Omental fat pad (tissue), 4 donors: ENCODE measurements at places on chromosomes 3 and 15.

DNA sequence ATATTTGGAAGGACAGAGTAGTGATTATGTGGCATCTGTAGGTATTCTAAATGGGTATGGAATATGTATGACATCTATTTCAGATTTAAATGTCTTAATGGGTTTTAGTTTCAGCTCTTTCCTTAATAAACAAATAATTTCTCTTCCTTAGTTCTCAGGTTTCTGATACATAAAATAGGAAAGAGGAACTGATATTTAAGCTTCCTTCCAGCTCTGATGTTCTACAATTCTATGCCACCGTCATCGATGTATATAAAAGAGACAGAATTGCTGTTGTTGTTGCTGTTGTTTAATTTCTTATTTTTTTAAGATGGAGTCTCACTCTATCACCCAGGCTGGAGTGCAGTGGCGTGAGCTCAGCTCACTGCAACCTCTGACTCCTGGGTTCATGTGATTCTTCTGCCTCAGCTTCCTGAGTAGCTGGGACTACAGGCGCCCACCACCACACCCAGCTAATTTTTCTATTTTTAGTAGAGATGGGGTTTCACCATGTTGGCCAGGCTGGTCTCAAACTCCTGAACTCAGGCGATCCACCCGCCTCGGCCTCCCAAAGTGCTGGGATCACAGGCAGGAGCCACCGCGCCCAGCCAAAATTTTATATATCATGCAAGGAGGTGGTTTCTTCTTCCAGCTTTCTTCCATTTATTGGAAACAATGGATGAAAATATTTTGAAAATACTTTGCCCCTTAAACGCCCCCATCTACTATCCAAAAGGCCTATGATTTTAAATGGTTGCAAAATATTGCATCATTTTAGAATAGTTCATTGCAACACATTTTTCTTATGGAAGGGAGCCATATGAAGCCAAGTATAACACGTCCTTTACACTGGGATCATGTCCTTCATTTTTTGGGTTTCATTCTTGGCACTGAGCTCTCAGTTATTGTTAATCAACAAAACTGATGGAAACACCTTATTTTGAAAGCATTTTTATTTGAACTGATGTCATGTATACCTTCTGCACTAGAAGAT, 13.9 kb upstream of the C15orf61 start:
- no peak for DNase-seq

DNA sequence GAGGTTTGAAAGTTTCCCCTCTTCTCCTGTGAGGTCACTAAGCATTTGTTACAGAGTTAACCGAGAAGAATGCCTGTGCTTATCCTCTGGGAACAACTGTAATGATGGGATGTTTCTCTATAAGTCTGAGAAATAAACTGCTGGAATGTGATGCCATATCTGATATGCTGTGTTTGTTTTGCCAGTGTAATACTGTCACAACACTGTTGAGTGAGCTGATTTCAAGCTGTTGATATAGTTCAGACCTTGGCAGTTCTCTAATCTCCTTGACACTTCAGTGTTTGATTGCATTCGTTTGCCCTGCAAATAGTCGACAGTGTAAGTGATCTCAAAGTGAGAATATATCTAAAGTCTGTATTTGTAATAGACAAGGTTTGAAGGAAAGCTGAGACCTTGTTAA, 73.3 kb downstream of the PTPRG start:
- no peak for DNase-seq

- no peak for DNase-seq
These were observed 19.6 kb downstream of the CD86 start for GRCh38 chr3:122074621-122075265.

GRCh38 chr3:6321999-6322398, 538.9 kb upstream of the GRM7 start:
- DNase-seq: no peak

GRCh38 chr3:66744521-66744920, 243.7 kb upstream of the LRIG1 start:
- DNase-seq: no peak

DNA sequence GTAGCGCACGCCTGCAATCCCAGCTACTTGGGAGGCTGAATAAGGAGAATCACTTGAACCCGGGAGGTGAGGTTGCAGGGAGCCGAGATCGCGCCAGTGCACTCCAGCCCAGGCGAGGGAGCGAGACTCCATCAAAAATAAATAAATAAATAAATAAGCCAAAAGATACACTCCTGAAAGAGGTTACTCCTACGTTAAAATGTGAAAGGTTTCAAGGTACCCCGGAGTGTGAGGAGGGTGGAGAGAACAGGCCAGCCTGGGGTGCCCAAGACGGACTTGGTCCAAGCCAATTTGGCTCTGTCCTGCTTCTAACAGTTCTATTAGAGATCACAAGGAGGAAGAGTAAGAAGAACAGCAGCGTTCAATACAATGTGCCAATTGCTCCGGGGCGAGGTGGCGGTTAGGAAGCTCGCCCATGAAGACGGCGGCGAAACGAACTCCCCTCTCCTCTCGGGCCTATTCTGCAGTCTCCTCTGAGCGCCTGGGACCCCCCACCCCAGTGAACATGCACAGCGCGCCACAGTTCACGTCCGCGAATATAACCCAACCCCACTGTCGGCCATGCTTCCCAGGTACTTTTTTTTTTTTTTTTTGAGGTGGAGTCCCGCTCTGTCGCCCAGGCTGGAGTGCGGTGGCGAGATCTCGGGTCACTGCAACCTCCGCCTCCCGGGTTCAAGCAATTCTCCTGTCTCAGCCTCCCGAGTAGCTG, 942 bp downstream of the ELP6 start:
- no peak for DNase-seq

DNA sequence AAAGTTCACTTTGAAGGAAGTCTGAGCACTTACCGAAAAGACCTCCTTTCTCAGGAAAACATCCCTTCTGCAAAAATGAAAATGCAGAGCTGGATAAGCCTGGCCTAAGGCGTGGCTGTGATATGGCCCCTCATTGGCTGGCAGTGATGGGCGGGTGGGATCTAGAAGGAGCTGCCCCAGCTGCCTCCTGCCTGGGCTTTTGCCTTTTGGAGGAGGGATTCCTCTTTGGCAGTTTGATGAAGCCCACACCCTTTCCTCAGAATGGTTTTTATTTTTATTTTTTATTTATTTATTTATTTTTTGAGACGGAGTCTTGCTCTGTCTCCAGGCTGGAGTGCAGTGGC, 4.0 kb upstream of the DZIP1L start:
- DNase-seq: no peak

DNA sequence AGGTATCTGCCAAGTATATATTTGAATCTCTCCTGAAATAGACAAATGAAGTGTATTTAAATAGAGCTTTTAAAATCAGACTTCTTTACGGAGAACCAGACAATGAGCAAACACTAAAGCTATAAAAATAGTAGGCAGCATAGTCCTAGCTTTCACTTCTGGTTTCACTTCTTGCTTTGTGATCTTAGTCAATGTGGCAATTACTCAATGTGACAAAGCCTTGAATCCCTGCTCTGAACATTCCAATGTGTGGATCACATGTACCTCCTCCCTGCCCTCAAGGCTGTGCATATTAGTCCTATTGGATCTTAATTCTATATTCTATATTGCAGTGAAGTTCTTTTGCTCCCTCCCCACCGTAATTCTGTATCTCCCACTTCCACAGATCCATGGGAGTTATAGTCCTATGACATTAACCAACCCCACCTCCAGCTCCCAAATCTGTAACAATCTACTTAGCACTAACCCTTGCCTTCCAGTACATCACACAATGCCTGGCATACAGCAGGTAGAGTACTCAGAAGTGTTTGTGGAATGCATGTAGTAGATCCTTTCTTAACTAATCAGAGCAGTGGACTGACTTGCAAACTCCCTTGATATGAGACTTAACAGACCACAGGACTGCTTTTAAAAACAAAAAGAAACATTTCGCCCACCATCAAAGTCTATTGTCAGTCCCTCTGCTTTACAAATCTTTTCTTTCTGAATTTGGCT, 24.3 kb upstream of the CP start:
- no peak for DNase-seq

- no peak for DNase-seq
These were observed 3.8 kb upstream of the SLCO3A1 start for GRCh38 chr15:91849749-91850161.

DNA sequence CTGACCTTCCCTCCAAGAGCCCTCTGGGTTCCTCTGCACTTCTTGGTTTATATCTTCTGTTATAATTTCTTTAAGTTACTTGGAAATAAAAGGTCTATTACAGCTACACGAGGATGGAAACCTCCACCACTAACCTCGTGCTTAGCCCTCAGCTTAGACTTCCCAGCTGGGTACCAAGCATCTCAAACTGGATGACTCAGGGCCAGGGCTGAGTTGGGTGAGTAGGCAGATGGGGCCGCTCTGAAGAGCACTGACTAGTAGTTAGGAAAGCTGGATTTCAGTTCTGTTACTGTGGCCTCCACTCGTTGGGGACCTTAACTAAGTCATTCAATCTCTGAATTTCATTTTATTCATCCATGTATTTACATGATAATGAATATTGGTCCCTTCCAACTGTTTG, 1036.6 kb downstream of the IGSF11 start:
- DNase-seq: no peak

DNA sequence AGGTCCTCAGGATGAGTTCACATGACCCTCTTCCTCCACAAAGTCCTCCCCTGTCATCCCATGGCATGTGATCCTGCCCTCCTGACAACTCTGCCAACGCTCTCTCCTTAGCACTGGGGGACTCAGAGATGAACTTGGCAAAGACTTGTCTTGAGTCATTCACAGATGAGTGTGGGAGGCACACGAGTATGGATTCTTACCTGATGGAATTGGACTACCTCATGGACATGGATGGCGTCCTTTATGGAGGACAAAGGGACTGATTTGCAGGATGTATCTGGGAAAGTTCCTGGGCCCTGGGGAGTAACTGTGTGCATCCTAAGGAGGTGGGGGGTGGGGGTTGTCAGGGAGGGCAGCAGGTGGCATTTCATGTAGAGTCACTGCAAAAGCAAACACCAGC, 38.2 kb upstream of the TOPBP1 start:
- DNase-seq: no peak

- DNase-seq: no peak
These were observed 17.1 kb downstream of the BHLHE40 start for GRCh38 chr3:4996223-4996765.

DNA sequence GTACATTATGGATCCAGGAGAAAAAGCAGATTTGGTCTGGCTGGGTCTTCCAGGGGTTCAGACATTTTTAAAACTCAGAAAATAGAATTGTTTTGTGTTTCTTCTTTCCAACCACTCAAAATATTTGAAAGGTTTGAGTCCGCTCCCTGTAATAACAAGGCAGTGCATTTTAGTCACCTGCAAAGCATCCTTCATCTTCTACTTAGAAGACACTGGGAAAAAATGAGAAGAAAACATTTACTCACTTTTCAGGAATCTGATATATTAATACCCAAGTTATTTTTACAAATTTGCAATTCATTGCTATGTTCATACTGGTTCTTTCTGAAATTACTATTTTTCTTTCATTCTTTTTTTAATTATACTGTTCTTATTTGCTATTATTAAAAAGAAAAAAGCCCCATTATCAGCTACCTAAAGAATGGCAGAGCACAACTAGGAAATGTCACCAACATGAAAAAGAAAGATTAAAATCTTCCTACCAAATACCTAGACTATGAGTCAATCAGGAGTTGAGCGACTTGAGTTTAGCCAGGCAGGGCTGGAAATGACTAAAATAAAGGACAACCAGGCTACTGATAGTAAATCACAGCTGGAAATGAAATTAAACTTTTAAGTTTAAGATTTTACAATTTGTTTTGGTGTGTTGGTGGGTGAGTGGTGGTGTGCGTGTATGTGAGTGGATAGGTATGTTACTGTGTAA, 280.3 kb upstream of the THBS1 start:
- no peak for DNase-seq

DNA sequence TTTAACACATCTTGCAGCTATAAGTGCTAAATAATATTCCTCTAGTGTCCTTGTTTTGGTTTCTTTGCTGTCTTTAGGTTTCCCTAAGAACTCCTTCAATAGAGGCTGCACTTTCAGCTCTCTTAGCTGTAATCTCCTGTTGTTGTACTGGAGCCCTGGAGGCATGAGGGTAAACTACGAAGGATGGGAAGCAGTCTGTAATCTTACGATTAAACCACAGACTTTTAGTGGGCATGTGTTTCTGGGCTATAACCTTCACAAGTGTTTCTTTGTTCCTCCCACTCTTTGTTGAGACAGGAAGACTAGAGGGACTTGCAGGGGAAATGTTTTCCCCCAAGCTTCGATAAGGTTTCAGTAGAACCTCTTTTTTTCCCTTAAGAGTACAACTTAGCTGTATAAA, 1058.1 kb downstream of the NSUN3 start:
- no peak for DNase-seq

- no peak for DNase-seq
These were observed 177.1 kb upstream of the CHRNA7 start for GRCh38 chr15:31852933-31853799.

- DNase-seq: no peak
These were observed 2.5 kb upstream of the FANCD2 start for GRCh38 chr3:10023587-10024310.

DNA sequence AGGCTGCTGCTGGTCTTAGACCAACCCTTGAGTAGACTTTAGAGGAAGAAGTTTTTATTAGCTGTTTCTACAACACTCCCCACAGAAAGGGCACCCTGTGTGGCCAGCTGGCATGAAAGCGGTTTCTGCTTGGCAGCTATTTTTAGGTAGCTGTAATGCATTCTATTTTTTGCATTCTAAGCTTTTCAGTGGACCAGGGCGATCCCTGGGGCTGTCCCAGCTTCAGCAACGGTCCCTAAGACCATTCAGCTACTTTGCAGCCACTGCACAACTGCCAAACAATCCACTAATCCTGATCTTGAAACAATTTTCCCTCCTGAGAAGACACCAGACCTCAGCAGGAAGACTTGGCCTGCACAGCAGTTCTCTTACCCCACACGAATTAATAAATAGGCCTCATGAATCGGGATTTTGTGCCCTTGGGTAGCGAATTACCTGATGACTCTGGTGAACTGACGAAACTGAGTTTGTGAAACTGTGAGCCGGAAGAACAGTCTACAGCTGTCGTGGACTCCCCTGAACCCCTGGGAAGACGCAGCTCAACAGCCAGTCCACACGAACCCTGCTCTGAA, 14.6 kb upstream of the TFRC start:
- DNase-seq: no peak

GRCh38 chr3:185796431-185797107, 28.3 kb downstream of the IGF2BP2 start:
- DNase-seq: no peak

- DNase-seq: no peak
These were observed 11.5 kb downstream of the CNOT10 start for GRCh38 chr3:32696523-32696922.

DNA sequence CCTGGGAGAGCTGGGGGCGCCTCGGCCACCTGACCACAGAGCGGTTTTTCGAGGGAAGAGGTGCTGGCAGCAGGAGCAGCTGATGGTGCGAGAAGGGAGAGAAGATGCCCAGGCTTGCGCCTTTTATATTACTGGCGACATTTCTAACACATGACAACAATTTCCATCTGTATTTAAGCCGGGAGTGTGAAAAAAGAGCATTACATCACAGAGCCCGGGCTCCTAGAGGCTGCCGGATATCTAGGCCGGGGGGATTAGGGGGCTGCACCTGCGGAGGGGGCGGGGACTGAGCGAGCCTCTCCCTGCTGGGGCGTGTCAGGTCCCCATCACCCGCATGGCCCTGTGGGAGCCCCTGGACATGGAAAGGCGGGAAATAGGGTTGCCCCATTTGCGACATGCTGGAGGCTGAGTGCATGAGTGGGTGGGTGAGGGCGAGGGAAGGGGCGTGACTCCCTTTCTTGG, 440.7 kb downstream of the MAGI1 start:
- no peak for DNase-seq

- DNase-seq: no peak
These were observed 97.5 kb downstream of the CADPS start for GRCh38 chr3:62777674-62778073.

- no peak for DNase-seq
These were observed 65.0 kb downstream of the WWTR1 start for GRCh38 chr3:149592758-149593240.

- DNase-seq: no peak
These were observed 55.8 kb upstream of the DGKG start for GRCh38 chr3:186417791-186418190.
